Activated CD4-positive, alpha-beta T cell treated with anti-CD3 and anti-CD28 coated beads, Interleukin-2, amount 50 U/mL, for 1 hour (primary cell): ENCODE measurements at places on chromosomes 4 and X.
A peak's percentile ranks its signal among the peaks of the same experiment; 100 is the strongest.

GRCh38 chr4:73317092-73317491, 58.5 kb upstream of the ANKRD17 start:
- no peak for DNase-seq

- no peak for DNase-seq
Observed at GRCh38 chr4:124591637-124592036, 120.9 kb downstream of the ANKRD50 start.

GRCh38 chr4:125368146-125368545, 53.4 kb downstream of the FAT4 start:
- no peak for DNase-seq

DNA sequence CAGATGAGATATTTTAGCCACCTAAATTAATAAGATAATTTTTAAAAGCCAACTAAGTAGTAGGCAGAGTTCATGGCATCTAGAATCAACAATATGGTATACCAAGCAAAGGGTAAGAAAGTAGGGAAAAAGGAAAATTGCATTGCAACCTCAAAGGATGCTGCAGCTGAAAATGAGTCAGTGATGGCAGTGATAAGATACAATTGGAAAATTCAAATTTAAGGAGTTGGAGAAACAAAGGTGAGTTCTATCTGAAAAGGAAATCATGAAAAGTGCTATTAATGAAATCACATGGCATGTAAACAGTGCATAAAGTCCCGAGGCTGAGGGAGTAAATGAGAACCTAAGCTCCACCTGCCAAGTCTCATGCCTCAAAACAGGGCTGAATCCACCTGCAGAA, 33.9 kb downstream of the SHROOM4 start:
- DNase-seq = no peak

GRCh38 chrX:41009850-41010846, 75.1 kb upstream of the USP9X start:
- peak; percentile 20 for DNase-seq

DNA sequence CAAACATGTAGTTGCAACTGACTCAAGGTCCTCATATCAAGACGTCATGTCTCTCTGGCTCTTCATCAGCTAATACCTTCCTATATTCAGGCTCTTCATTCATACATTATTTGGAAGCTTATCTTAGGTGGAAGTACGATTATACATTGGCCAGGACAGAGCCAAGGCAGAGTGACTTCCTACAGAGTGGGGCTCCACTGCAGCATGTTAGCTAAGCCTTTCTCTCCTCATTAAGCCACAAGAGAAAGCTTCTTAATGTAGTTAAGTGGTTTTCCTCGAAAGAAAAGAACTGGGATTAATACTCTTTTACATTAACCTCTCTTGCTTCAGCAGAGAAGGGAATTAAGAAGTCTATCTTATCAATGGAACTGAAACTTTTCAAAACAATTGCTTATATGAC, 15.0 kb downstream of the C4orf33 start:
- no peak for DNase-seq

GRCh38 chr4:55407119-55407518, 11.4 kb downstream of the TMEM165 start:
- no peak for DNase-seq

DNA sequence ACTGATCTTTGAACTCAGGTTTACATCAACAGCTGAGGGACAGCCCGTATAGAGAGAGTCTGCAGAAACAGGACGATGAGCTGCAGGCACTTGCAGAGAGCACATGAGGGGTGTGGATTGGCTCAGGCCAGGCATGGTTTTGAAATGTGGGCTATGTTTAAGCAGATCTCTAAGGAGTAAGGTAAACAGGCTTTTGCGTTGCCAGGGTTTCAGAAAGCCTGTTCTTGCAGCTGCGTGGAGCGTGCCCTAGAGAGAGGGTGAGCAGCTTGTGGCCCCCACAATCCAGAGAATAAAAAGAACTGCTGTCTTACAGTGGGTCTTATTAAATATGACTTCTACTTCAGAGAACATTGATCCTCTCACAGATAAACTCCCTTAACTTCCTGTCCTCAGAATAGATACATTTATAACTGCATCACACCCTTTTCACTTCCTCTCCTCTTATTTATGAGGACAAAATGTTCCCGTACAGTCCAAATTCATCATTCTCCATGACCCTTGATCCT, 64.1 kb downstream of the TMA16 start:
- DNase-seq = no peak

- no peak for DNase-seq
Observed at GRCh38 chr4:89284020-89284424, 23.6 kb downstream of the GPRIN3 start.

GRCh38 chr4:15547392-15547791, 77.7 kb downstream of the CC2D2A start:
- DNase-seq = no peak

DNA sequence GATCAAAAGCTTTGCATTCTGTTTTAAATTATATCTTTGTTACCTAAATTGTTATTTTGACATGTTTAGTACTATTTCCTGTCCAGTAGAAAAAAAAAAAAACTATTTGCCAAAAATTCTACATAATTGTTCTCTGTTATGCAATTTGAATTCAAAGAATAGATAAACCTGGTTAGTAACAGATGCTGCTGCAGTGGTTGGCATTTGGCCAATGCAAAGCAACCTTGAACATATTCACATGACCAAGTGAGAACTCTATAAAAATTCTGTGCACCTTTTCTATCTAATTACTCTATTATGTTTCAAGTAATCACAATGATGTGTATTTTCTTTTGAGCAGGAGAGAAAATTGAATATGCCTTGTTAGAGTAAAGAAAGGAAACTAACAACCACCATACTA, 1473.4 kb downstream of the RPA4 start:
- DNase-seq = no peak

DNA sequence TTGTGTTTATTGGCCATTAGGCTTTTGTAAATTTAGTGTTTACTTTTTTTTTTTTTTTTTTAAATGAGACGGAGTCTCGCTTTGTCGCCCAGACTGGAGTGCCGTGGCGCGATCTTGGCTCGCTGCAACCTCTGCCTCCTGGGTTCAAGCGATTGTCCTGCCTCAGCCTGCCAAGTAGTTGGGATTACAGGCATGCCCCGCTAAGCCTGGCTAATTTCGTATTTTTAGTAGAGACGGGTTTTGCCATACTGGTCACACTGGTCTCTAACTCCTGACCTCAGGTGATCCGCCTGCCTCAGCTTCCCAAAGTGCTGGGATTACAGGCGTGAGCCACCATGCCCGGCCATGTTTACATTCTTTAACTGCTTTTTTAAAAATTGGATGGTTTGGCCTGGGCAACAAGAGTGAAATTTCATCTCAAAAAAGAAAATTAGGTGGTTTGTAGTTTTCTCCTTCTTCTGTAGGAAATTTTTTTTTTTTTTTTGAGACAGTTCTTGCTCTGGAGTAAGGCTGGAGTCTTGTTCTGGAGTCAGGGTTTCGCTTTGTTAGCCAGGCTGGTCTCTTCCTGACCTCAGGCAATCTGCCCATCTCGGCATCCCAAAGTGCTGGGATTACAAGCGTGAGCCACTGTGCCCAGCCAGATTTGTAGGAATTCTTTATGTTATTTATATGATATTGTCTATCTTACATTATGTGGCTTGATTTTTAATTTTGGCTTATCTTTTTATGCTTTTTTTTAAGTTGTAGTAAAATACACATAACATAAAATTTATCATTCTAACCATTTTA, 15.1 kb downstream of the UBE2K start:
- DNase-seq = no peak

GRCh38 chrX:889966-890651, 259.5 kb downstream of the SHOX start:
- DNase-seq = no peak

- DNase-seq = no peak
Observed at GRCh38 chr4:48503233-48504025, 13.4 kb downstream of the ZAR1 start.

DNA sequence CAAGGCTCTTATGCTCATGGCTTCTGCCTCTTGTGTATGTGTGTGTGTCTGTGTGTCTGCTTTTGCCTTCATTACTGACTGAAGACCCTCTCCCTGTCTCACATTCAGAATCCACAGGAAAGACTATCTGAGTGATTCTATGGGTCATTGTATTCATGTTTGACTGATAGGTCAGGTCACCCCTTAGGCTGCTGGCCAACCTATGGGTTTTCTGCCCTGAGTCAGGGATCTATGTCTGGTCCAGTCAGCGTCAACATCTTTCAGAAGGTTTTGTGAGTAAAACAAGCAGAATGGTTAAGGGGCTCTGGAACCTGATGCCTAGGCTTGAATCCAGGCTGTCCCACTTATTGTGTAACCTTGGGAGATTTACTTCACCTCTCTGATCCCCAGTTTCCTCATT, 30.5 kb downstream of the NHSL2 start:
- DNase-seq = no peak

DNA sequence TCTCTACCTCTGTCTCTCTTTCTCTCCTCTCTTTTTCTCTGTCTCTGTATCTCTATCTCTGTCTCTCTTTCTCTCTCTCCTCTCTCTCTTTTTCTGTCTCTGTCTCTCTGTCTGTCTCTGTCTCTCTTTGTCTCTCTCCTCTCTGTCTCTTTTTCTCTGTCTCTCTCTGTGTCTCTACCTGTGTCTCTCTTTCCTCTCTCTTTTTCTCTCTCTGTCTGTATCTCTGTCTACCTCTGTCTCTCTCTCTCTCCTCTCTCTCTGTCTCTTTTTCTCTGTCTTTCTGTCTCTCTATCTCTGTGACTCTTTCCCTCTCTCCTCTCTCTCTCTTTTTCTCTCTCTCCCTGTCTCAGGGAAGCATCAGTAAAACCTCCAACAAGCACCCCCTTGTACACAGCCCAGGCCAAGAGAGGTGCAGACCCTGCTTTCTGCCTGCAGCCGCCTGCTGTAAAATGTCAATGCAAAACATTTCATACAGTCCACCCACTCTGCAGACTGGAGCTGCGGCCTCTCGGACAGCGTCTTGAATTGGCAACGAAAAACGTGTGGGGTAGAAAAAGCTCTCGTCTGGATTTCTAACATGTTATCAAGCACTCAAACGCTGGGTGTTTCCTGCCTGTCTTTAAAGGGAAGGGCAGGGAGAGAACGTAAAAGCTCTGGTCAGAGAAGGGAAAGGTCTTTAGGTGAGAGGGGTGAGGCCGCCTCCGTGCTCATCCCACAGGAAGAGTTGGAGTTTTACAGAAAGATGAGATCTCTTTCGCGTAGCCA, 3.7 kb upstream of the SHOX start:
- DNase-seq = no peak

GRCh38 chr4:16739997-16740624, 158.3 kb downstream of the LDB2 start:
- DNase-seq = no peak

DNA sequence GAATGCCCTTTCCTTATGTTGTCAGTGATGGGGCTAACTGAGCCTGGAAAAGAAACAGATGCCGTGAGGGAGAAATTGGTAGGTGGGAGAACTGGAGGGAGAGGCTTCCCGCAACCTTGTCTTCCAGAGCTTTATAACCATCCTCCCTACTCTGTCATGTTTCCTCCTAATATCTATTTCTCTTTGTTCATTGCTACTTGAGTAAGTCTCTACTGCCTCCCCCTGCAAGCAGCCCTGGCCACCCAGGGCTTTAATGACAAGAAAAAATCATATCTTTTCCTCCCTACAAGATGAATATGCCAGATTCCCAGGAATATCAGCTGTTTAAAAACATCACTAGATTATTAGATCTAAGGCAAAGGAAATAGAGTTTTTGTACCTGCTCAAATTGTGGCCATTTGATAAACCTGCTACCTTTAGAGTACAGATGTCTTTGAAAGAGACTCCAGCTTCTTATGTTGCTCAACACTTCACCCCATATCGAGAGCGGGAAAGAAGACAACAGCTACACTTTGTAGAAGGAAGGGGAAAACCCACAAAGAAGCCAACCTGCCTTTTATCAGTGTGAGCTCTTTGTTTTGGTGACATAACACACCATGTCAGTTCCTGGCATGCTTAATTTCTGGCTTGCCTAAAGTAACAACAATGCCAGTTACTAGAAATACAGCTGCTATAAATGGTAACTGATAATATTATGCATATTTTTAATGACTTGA, 186.6 kb upstream of the LEF1 start:
- DNase-seq = no peak

DNA sequence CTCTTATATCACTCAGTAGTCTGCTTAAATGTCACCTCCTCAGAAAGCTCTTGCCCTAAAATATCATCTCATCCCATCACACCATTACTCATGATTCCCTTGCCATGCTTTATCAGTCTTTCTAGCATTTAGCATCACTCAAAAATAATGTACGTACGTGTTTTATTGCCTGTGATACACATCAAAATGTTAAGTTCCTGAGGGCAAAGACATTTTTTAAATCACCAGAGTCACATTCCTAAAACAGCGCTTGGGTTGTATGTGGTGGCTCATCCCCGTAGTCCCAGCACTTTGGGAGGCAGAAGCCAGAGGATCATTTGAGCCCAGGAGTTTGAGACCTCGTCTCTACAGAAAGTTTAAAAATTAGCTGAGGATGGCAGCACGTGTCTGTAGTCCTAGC, 21.3 kb upstream of the PDLIM5 start:
- DNase-seq = no peak

DNA sequence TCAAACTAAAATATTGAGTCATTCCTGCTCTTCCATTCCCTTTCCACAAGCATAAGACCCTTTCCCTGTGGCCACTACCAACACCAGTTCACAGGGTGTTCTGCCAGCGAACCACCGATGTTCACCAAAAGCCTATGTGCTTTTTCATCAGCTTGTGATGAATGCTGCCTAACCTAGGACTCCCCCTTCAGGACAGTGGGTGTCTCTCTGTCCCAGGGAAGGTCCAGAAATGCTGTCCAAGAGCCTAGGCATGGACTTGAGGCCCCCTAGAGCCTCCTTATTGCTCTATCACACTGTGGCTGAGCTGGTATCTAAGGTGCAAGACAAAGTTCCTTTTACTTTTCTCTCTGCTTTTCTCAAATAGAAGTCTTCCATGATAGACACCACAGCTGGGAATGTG, 1015.6 kb downstream of the PCDH19 start:
- DNase-seq = no peak

GRCh38 chrX:68994135-68994890, 165.5 kb downstream of the EFNB1 start:
- DNase-seq = no peak

GRCh38 chr4:130712038-130712437, 1616.1 kb downstream of the C4orf33 start:
- no peak for DNase-seq

- DNase-seq = no peak
Observed at GRCh38 chr4:111946800-111947199, 198.5 kb upstream of the FAM241A start.

DNA sequence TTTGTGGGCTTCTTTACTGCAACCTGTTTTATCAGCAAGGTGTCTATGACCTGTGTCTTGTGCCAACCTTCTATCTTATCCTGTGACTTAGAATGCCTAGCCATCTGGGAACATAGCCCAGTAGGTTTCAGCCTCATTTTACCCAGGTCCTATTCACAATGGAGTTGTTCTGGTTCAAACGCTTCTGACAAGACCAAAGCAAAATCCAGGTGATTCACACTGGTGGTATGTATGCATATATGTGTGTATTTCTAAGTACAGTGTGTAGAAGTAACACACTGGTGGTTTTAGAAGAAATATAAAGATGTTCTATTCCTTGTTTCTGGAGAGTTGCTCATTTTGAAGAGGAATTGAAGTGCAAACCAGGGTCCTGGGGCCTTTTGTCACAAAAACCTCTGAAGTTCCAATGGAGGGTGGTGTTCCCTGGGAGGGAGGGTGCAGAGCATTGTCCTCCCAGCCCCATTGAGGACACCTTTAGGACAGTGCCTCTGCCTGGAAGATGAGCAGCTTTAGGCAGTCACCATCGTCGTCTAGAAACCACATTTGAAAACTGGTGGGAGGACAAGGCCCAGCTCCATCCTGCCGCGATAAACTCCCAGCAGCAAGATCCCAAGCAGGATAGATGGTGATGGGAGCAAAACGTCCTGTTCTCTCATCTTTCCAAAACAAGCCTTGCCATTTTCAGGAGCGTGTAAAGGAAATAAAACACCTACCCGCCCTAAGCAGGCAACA, 191.4 kb downstream of the TSPAN5 start:
- no peak for DNase-seq
